ENCODE measurements at places on chromosomes 4 and X.
A peak's percentile ranks its signal among the peaks of the same experiment; 100 is the strongest.

DNA sequence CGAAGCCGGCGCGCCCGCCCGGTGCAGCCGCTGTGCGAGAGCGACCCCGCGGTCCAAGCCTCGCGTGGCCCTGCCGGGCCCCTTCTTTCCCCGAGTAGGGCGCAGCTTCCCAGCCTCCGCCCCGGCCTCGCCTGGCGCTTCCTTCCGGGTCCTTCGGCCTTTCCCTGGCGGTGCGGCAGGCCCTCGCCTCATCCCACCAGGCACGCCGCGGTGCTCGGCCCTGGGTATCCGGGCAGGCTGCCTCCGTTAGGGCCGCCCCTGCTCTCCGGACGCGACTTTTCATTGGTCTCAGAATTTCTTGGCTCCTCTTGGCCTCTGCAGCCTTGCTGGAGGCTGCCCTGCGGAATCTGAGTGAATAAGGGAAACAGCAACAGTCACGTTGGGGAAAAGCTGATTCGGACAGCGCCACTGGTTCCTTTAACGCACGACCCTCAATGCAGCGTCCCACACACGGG is 429 bp downstream of the UVSSA start:
- peak; percentile 58 for DNase-seq

- no peak for DNase-seq
Observed at GRCh38 chr4:40952217-40952616, 202.5 kb downstream of the NSUN7 start.

DNA sequence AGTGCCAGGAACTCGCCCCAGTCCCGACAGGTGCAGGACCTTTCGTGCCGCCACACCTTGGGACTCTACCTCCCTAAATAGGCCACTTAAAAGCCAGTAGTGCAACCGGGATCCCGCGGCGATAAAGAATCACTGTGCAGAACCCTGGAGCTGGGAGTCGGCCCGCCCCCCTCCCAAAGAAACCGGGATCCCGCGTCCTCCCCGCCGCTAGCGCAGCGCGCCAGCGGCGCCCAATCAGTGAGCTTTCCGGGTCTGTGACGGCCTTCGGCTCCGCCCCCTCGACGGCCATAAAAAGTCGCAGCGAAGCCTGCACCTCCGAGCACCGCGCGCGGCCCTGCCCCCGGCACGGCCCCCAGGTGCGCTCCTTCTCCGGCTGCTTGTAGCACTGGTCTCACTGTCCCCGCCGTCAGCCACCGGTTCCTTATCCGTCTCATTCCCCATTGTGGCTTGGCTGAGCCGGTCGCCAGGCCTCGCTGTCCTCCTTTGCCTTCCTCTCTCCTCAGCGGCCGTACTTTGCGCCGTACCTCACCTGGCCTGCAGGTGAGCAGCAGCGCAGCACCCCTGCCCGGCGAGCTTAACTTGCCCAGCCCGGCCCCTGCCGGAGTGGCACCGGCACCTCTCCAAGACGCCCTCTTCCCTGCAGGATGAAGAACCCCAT is at the start of gene LRAT:
TSS of gene LRAT (plus strand) at position 318 of the 658 bp plus-strand sequence. CDS start at position 645, 327 bp downstream.
- no peak for DNase-seq

DNA sequence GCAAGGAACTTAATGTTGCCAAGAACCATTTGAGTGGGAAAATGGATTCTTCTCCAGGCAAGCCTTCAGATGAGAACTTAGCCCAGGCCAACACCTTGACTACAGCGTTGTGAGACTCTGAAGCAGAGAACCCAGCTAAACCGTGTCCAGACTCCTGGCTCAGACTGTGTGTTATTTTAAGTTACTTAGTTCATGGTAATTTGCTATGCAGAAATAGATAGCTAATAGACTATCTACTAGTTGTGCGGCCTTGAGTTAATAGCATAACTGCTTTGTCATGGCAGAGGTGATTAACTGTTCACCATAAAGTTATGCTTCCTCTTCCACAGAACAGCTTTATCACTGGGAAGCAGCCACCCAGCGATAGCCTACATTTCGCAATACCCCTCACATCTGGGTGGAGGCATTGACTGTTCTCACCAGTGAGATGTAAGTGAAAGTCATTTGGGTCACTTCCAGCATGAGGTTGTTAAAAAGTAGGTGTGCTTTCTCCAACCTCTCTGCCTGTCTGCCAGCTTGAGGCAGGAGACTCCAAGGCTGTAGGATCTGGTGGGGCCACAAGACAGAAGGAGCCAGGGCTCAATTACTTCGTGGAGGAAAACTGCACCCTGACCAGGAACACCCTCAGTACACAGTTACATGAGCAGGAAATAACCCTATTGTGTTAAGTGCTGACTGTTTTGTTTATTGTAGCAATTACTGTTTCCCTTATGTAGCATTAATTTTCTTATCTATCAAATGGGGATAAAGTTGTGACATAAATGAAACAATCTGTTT is 94.2 kb downstream of the GPAT3 start:
- DNase-seq: peak; percentile 12

- no peak for DNase-seq
Observed at GRCh38 chr4:116480546-116480945, 604.8 kb downstream of the TRAM1L1 start.

DNA sequence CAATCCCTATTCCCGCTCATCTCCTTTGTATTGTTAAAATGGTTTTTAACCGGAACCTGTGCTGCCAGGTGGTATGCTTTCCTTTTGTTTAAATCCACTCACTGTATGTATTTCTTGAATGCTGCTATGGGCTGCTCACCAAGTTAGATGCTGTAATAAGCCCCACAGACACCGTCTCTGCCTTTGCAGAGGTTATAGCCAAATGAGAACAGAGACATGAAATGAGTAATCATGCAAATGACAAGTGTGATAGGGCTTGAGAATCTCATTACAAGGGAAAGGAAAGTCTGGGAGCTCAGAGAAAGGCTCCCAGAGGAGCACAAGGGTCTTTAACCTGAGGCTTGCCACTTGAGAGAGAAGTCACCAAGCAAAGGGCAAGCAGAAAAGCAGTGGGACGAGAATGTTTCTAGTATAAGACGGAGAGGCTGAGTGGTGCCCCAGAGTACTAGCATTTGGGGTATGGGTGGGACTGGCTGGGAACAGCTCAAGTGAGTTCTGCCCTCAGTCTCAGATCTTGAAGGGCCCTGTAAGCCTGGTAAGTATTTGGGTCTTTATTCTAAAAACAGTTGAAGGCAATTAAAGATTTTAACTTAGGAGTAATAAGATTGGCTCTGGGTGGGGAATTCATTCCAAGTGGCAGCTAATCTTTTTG is 110.8 kb upstream of the H2AZ1 start:
- no peak for DNase-seq

DNA sequence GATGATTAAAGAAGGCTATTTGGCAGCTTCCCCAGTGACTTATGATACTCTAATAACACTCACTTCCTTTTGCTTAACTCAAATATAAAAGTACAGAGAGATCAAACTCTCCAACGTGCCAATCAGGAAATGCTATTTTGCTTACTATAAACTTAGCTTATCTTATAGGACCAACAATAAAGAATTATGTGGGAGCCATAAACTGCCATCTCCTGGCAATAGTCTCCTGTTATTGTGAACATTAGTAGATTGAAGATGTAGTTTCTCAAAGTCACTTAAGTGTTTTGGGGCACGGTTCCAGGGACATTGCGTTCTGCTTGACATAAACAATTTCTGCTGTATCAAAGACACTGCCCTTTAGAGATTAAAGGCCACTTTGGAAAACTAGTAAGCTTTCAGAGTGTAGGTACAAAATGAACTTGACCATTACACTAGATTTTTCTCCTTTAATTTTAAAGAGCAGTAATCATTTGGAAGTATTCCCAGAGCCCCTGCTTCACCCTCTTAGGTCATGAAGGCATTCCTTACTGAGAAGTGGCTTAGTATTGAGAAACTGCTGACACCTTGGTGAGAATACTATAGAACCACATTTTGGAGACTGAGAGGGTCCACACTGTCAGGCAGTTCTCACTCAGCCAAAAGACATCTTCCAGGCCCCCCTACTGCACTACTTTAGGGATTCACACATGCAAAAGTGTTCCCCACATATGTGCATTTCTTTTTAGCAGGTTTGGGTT is 51.9 kb downstream of the MAOA start:
- no peak for DNase-seq

DNA sequence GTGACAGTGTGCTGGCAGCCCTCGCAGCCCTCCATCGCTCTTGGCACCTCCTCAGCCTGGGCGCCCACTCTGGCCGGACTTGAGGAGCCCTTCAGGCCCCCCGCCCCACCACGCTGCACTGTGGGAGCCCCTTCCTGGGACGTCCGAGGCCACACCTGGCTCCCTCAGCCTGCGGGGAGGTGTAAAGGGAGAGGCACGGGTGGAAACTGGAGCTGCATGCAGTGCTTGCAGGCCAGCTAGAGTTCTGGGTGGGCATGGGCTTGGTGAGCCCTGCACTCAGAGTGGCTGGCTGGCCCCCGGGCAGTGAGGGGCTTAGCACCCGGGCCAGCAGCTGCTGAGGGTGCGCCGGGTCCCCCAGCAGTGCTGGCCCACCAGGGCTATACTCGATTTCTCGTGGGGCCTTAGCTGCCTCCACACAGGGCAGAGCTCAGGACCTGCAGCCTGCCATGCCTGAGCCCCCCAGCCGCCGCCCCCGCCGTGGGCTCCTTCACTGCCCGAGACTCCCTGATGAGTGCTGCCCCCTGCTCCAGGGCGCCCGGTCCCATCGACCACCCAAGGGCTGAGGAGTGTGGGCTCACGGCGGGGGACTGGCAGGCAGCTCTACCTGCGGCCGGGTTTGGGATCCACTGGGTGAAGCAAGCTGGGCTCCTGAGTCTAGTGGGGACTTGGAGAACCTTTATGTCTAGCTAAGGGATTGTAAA is 1672.7 kb upstream of the PCDH7 start:
- DNase-seq: no peak

GRCh38 chr4:51885363-51885762 is 42.4 kb downstream of the DCUN1D4 start:
- peak; percentile 19 for DNase-seq

DNA sequence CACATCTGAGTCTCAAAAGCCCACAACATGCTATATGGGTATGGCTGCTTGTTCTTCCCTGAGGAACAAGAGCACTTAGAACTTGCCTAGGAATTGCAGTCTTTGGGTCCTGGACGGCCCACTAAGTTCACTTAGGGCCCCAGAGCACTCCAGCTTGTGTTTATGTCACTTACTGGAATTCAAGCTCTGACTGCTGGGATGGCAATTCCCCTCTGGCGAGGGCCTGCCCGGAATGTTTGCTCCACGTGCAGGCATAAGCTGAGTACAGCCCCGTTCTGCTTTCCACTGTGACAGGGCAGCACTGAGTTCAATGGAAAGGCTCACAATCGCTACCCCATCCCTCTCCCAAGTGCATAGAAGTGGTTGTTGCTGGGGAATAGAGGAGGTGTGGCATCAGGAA is 25.9 kb upstream of the RASSF6 start:
- DNase-seq: no peak

GRCh38 chrX:6053141-6053540 is 175.5 kb downstream of the NLGN4X start:
- no peak for DNase-seq

GRCh38 chr4:189124149-189124758 is 816.4 kb upstream of the FRG1 start:
- DNase-seq: no peak

DNA sequence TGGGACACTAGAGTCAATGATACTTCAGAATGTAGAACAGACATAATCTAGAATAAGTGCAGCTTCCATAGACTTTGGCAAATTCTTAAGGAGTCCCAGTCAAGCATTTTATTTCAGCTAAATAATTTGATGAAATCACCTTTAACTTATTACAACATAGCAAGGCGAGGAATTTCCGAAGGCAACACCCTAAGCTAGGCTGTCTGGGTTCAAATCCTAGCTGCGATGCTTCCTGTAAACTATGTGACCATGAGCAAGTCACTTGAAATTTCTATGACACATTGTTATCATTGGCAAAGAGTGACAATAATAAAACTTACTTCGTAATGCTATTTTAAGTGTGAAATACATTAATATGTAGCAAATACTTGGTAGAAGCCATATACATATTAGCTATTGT is 679.1 kb downstream of the DMD start:
- DNase-seq: no peak

- DNase-seq: no peak
Observed at GRCh38 chrX:148573119-148573518, 72.7 kb downstream of the AFF2 start.

DNA sequence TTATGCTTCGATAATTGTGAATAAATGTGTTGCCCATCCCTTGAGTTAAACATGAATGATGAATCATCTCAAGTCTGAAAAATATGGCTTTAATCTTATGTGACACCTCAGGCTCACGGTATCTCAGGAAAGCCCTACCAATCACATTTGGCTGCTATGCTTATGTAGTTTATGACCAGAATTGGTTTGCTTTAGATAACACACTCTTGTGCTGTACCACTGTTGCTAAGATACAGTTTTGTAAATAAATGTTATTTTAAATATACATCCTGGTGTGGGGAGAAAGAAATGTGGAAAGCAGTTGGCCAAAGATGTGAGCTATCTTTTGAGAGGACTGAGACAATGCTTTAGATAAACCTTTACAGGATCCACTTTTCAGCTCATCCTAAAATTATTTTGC is 63.2 kb downstream of the NPY1R start:
- DNase-seq: no peak

- DNase-seq: no peak
Observed at GRCh38 chr4:42150653-42151567, 1.5 kb downstream of the BEND4 start.

DNA sequence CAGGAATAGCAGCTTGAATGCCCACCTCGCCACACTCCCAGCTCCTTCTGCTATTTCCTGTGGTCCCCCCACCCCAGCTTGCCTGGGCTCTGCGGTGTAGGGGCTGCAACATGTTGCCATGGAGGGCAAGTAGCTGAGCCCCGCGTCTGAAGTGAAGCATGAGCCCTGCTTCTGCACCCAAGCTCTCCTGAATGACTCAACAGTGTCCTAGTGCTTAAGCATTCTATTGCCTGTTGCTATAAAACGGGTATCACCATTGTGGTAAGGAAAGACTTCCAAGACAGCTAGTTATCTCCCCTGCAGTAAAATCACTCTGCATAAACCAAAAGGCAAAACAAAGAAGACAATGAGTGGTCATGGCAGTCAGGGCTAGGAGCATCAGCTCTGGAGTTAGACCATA is 31.4 kb upstream of the SPATA4 start:
- no peak for DNase-seq

DNA sequence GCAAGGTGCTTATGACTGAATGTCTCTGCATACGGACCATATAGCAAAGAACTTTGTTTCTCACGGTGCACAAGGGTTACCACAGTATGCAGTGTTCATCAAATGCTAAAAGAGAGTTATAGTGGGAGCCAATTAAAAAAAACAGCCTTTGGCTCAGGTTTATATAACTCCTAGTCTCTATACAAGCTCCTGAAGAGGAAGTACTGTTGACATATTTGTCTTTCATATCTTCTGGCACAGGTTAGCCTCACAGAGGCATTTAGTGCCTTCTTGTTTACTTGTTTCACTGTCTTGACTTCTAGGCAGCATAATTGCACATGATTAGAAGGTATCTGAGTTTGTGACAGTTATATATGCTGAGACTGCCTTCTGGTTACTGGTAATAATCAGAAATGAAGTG is 158.8 kb upstream of the FAM47C start:
- no peak for DNase-seq

GRCh38 chrX:120562569-120562926 is 1.8 kb upstream of the CUL4B start:
- DNase-seq: no peak

GRCh38 chrX:49919617-49920016 is 2.8 kb upstream of the CLCN5 start:
- peak; percentile 2 for DNase-seq

GRCh38 chr4:2411786-2412510 is 6.5 kb downstream of the ZFYVE28 start:
- peak; percentile 54 for DNase-seq
